Activated naive CD8-positive, alpha-beta T cell treated with anti-CD3 and anti-CD28 coated beads, Interleukin-2, amount 10 ng/mL, durations not matched to agents 7 days and 5 days (primary cell): ENCODE measurements at places on chromosomes 7 and 10. TPM values are rescaled to one million over a fixed set of nuclear protein-coding genes. Genes with fewer than 3 reads are reported as not detected.

The TEX36 gene
- not detected for total RNA-seq

GRCh38 chr10:784403-785088, 95.1 kb upstream of the DIP2C start:
- no peak for DNase-seq

DNA sequence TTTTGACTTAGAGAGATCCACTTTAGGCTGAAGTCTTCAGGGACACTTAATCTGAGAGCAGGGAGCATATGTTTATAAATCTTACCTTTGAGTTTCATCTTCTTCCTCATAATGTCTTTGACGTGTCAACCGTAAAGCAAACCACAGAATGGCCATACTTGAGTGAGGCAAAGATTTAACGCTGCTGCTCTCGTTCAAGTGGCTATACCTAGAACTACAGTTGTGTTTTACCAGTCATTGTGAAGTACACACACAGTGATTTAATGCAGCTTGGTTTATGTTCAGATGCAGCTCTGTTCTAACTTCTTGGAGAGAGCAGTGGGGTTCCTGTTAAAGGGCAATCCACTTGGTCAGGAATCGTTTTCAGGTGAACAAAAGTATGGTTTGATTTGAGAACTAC, 39.9 kb upstream of the GOT1 start:
- DNase-seq, result no peak

DNA sequence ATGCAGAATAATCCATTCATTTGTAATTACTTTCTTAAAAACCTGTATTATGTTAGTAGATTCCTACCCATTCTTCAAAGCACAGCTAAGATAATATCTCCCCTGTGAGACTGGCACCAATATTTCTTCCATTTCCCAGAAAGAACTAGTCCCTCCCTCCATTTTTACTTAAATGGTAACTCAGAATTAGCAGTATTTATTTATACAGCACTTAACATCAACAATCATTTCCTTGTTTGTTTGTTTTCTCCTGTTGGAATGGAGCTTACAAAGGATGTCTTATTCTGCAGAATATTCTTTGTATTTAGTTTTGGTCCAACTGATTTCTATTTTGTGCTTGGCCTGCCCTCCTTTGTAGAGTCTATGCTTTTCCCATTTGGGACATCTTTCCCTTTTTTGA, 32.1 kb upstream of the PTPN12 start:
- DNase-seq, result no peak

The OR2A5 gene
- total RNA-seq, result not detected

DNA sequence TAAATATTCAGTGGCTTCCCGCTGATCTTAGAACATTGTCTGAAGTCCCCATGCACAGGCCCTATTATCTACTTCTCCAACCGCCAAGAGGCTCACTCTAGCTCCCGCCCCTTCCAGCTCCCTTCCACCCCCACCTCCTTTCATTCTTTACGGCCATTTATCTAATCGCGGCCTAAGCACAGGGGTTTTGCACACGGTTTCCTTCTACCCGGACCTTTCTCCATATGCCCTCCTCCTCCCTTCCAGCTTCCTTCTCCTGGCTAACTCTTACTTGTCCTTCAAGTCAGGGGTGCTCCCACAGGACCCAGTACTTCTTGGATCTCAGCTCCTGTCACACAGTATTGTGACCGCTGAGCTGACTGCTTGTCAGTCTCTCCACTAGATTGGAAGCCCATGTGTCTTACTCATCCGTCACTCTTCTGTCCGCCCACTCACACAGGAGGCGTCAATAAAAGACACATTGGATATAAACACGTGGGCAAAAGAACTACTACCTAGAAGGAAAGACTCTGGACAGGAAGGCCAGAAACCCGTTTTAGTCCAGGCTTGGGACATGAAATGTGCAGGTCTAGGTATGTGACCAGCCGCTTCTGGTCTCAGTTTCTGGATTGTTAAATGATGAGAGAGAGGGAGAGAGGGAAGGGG, 20.2 kb upstream of the HPS1 start:
- DNase-seq, result no peak

DNA sequence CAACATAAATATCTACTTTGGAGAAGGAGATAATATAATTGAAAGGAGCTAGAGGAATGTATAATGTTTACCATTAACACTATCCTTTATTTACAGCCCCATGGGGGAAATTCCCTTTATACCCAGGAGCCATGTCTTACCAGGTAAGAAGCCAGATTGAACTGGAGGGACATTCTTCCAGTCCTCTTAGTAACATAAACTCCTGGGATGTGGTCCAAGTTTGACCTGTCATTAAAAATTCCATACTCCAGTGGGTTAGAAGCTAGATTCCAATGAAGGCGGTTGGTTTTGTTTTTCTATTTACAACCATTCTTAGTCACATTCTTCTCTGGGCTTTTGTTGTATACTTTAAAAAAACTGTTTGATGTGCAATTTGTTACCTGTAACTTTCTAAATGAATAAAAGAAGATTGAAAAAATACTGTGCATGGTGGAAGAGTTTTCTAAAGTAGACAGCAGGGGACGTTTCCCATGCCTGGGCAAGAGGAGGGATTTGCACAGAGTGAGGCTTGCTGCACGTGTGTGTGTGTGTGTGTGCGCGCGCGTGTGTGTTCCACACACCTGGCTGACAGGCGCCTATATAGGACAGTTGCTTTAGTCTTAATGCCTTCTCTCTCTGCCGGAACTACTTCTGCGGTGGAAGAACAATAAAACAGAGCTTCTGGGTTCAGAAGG, 2.0 kb downstream of the PLCE1 start:
- DNase-seq, result no peak

The KIAA1217 gene
- total RNA-seq, result 0.06 TPM

DNA sequence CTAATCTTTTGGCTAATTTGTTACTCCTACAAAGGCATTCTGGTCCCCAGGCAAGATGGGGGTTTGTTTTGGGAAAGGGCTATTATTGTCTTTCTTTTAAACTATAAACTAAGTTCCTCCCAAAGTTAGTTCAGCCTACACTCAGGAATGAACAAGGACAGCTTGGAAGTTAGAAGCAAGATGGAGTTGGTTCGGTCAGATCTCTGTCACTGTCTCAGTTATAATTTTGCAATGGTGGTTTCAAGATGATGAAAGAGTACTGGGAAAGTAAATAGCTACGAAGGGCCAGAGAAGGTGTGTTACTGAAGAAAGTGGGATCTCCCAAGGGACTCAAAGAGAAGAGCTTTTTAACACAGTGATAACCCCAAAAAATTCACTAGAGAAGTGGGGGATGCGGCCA, 10.3 kb upstream of the MYO1G start:
- DNase-seq, result no peak

The TRPV5 gene
- not detected for total RNA-seq

The AGAP5 gene
- 11.3 TPM for total RNA-seq

GRCh38 chr10:17344206-17344605, 110.2 kb downstream of the ST8SIA6 start:
- no peak for DNase-seq

DNA sequence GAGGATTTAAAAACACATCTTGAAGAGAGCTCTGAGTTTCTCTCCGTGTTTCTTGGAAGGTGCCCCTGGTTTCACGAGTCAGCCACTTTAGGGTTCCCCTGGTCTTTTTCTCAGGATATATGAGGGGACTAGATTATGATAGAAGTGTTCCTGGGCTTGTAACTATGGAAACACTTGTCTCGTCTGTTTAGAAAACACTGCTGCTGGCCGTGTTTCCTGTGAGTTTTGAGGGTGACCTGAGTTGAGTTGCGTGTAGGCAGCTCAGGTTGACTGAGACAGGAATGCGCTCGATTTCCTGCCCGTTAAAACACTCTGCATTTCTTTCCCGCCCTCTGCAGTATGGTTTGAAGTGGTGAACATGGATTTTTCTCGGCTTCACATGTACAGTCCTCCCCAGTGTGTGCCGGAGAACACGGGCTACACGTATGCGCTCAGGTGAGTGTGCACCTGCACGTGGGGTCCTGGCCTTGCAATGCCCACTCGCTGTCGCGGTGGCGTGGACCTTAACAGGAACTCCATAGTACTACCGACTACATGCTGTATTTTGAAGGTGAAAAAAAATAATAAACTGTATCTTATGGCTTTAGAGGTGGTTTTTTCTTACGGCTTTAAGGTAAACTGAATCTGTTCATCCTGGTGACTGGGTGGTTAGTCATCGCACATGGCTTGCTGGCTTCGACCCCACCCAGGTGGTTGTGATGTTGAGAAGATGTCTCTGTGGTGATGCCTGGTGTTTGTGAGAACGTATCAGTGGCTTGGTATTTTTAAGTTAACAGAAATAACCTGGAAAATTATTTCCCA, at the start of gene SUN1:
Gene SUN1 (plus strand): TSS at position 310 of the 801 bp plus-strand sequence. CDS start 49 bp downstream, at position 359.
- DNase-seq, result peak; percentile 41

The C1QL3 gene
- not detected for total RNA-seq

The EVX1 gene
- not detected for total RNA-seq
